ENCODE measurements at places on chromosomes 2 and 18.

DNA sequence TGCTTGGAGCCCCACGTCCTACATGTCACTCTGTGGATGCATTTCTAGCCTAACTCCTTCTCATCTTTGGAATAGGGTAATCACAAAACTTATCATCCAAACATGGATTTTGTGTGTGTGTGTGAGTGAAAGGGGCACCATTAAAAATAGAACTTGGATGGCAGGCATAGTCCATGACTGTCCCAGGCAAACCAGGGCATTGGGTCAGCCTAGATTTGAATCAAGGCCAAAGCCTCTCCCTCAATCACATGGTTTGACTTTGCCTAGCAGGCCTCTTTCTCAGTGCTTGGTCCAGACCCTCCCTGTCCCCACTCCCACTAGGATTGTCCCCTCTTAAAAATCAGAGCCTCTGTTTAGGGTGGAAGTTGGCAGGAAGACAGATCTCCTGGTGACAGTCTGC lies 67.4 kb upstream of the BCL2L11 start:
- no peak for DNase-seq

GRCh38 chr18:50788284-50788683 lies 31.5 kb downstream of the MRO start:
- no peak for DNase-seq

GRCh38 chr2:111522231-111522768 lies 361.7 kb downstream of the ANAPC1 start:
- DNase-seq = no peak

DNA sequence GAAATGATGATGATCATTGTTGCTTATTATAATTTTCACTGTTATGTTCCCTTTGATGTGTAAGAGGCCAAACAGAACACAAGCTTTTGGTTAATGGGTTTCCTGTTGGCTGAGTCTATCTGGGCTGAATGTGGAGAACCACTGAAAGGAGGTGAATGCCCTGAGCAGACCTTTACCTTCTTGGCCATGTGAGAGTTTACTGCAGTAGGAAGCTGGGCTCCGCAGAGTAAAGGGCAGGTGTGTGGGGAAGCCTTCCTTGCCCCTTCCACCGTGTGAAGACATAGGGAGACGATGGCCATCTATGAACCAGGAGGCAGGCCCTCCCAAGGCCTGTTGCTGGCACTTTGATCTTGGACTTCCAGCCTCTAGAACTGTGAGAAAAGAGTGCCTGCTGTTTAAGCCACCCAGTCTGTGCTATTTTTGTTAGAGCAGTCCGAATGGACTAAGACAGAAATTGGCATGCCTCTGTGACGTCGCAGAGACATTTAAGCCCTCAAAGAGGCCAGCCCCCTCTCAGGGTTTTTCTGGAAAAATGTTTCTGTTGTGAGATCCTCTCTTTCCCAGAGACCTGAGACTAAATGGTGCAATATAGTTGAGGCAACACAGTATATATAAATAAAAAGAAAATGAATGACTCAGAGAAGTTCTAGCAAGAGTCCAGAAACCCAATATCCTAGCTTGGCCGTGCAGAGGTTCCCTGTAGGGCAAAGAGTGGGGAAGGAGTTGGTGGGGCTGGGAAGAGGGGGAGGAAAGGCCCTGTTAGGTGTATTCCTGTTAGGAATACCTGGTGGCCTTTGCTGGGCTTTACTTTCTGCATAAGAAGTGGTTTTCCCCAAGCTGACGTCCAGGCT lies 121.9 kb upstream of the LGALSL start:
- no peak for DNase-seq

DNA sequence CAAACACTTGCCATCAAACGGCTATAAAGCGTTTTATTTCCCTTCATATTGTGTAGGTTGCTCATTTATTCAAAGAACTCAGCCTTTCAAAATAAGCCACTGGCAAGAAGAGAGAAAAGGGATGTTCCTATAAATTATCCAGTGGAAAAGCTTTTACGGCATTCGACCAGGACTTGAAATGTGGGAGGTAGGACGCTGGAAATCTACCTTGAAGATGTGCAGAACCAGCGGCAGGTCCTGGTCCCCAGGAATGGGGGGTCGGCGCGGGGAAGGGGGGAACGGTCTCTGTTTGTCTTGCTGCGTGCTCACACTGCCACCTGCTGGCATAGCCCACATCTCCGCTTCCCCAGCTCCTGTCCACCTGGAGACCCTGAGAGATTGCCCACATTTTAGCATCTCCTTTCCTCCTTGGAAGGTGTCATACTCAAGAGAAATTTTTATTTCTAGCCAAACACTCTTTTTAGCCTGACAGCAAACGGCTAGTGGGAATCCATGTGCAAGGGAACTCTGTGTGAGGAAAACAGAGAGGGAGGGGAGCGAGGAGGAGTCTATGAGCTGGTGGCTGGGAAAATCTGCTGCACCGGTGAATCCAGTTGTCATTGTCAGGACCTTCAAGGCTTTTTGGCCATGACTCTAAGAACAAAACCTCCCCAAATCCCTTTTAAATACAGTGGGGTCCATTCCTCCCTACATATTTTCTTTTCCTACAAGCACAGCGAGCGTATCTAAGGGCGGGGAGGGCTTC lies 349.0 kb upstream of the PKDCC start:
- DNase-seq = peak; percentile 8

DNA sequence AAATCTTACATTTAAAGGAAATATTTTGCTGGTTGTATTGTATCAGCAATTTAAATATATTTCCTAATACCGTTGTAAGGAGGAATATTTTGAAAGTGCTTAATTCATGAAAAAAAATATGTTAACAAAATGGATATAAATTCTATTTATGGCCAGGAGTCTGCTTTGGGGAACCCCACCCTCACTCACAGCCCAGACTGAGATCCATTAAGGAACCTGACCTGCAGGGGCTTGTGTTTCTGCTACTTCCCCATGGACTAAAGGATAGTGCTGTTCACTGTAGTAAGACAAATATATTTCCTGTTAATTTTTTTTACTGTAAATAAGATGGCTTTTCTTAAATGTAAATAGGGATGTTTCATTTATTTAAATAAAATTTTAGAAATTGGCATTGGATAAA lies 221.9 kb upstream of the COL3A1 start:
- DNase-seq = no peak

GRCh38 chr2:12931186-12931844 lies 214.6 kb downstream of the TRIB2 start:
- DNase-seq = no peak

DNA sequence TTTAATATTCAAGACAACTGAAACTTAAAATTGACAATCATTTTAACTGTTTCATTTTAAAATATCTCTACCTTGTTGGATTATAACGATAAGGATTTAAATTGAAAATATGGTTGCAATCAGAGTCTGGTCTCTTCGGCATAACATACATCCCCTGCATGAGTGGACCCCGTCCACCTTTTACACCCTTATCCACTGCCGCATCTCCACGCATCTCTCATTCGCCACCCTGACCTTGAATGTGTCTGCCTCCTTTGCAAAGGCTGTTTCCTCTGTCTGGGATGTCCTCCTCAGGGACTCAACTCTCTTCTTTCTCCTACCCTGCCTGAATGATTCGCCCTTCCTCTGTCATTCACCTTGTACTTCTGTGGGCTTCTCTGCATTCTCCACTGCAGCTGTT lies 87.6 kb downstream of the SPATS2L start:
- DNase-seq = no peak

- no peak for DNase-seq
These were observed 160.4 kb downstream of the NUP35 start for GRCh38 chr2:183284606-183285005.

- no peak for DNase-seq
These were observed 207.0 kb downstream of the CYP26B1 start for GRCh38 chr2:71940695-71941094.

GRCh38 chr2:238418196-238418998 lies 8.3 kb upstream of the ASB1 start:
- no peak for DNase-seq

GRCh38 chr2:180647621-180648020 lies 332.8 kb upstream of the UBE2E3 start:
- DNase-seq = no peak

DNA sequence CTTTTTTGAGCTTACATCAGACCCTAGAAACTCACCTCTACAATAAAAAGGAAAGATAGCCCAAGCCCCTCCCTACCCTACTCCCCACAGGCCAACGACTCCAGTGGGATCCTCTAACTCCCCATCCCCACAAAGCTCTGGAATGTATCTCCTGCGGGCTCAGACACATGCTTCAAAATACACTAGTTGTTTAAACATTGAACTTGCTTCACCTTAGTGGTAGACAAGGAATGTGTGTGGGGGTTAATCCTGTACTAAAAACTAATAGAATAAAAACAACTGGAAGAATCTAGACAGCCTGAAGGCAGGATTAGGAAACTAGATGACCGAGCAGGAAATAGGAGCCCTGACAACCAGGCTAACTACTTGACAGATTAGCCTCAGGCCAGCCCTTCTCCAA lies 211.5 kb downstream of the SUCLG1 start:
- DNase-seq = no peak

DNA sequence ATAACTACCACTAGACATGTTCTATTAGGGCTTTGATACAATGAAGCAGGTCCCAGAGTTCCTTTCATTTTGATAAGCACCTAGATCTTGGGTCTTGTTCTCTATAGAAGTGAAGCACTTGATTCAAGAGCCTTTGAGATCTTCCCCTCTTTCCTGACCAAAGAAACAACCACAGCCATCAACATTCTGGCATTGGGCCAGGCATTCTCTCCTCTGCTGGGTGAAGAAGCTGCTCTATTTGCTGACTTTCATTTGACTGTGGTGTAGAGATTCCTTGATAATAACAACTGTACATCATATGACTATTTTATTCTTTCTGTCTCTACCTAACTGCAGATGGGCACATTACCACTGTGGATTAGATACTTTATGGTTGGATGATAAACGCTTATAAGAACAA lies 96.6 kb upstream of the LYPD1 start:
- no peak for DNase-seq

GRCh38 chr2:20643060-20643459 lies 7.8 kb downstream of the HS1BP3 start:
- DNase-seq = no peak

DNA sequence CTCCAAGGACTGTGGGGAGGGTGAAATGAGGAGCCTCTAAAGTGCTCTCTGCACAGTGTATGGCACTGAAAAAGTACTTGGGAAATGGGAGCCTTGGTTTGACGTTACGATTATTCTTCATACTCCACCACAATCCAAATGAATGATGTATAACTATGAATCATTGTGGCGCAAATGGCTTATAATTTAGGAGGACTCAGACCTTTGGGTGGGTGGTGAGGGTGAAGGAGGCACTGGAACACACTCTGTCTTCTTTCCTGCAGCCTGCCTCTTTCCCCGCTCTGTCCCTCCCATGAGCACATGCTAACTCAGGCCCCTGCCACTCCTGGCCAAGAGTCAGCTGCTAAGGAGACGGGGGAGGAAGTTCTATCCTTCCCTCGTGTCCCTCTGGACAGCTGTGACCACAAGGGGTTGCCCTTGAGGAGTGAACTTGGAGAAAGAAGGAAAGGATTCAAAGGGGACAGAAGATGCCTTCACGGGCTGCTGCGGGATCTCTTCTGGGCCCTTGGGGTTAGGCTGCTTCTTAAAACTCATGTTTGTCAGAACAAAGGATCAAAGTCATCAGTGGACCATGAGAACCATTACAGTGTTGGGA lies 36.5 kb downstream of the POLR1A start:
- no peak for DNase-seq

GRCh38 chr18:77201506-77201905 lies 48.1 kb upstream of the GALR1 start:
- DNase-seq = no peak

GRCh38 chr18:13539050-13539449 lies 187.3 kb downstream of the FAM210A start:
- DNase-seq = peak; percentile 15

GRCh38 chr2:48965204-48965603 lies 189.1 kb downstream of the FSHR start:
- DNase-seq = no peak

GRCh38 chr2:54212456-54212855 lies 43.6 kb downstream of the TSPYL6 start:
- DNase-seq = no peak

- DNase-seq = no peak
These were observed 36.4 kb downstream of the PKDCC start for GRCh38 chr2:42084231-42084671.

- DNase-seq = no peak
These were observed 119.0 kb downstream of the PMAIP1 start for GRCh38 chr18:60018618-60019462.

- no peak for DNase-seq
These were observed 175.4 kb downstream of the DPP4 start for GRCh38 chr2:161898633-161899032.

DNA sequence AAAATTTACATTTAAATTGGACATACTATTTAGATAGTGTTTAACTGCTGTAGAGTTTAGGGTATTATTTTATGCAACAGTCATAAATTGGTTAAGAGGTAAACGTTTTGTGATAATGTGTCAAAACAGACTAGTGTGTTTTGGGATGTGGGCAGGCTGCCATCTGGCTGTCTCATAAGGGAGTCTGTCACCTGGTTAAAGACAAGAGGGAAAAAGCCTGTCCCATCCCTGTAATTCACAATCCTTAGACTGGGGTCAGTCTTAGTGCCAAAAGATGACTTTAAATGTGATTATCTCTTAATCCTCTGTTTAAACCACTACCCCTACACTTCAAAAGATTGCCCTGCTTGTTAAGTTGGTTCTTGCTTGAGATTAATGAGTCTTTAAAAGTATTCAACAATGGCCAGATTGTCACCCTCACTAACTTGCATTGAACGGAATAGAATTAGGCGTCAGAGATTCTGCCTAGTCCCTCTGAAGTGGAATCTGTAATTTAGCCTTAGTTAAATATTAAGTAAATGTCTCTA lies 59.2 kb downstream of the SGPP2 start:
- DNase-seq = no peak

- DNase-seq = no peak
These were observed 415.9 kb downstream of the EPHA4 start for GRCh38 chr2:221156062-221156734.

- DNase-seq = no peak
These were observed 292.2 kb downstream of the NYAP2 start for GRCh38 chr2:225691711-225692110.

- no peak for DNase-seq
These were observed 39.9 kb downstream of the CYRIA start for GRCh38 chr2:16625759-16626158.

- no peak for DNase-seq
These were observed 7.9 kb downstream of the TUBB6 start for GRCh38 chr18:12315911-12316310.

DNA sequence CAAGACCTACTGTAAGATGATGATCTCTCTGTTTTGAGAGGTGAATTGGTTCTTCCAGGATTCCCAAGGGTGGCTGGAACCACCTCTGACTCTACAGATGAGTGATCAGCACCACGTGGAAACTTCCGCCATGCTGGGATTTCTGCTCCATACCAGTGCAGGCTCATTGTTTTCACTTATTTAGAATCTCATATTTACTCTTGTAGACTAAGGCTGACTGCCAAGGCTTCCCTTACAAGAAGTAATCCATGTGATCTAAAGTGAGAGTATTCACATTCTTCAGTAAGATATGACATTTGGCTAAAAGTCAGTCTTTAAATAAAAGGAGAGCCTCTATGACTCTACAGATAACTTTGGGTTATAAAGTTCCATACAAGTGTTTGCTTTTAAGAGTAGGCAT lies 322.9 kb upstream of the RAB12 start:
- no peak for DNase-seq
